ENCODE measurements at places on chromosomes 7 and 10. TPM values are rescaled to one million over a fixed set of nuclear protein-coding genes. Genes with fewer than 3 reads are reported as not detected.

Gene ZNF518A
- total RNA-seq: 25.8 TPM

Gene GARIN1A
- total RNA-seq: 0.53 TPM

Gene LRRTM3
- 2.6 TPM for total RNA-seq

Gene MINDY4
- 6.6 TPM for total RNA-seq

DNA sequence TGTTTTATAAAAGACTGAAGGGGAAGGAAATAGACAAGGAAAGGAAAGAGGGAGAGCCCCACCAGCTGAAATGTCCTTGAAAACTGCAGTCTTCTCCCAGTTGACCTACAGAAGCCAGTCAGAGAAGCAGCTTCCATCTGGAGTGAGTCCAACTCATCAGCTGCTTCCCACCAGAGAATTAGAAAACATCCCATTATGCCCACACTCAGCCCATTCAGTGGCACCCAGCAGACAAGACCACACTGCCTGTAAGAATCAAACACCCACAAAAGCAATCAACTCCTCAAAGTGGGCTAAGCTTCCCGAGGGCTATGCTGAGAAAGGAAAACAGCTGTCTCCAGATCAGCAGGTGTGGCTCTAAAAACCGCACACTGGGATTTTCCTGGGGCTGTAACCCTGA, 29.6 kb upstream of the TMEM213 start:
- DNase-seq: peak; percentile 8

- peak; percentile 30 for DNase-seq
Measured at GRCh38 chr7:112414855-112415490, 35.3 kb upstream of the IFRD1 start.

DNA sequence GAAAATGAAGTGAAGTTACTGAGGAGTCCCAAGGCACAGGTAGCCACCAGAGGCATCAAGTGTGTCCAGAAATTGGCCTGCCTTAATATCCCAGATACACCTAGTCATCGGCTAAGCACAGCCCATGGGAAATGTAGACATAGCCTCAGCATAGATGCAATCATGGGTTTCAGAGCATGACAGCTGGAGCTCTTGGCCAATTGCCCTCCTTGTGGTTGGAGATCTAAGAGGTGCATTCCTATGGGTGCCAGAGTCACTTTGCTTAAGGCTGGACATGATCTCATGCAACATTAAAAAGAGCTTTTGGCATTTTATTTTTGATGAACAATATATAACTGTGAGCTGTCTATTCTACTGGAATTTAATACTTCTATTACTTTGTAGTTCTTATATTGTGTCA, 758.0 kb upstream of the LRRTM3 start:
- DNase-seq: peak; percentile 39

GRCh38 chr7:132882714-132883428, 199.0 kb downstream of the CHCHD3 start:
- DNase-seq: no peak
